ENCODE measurements at places on chromosomes 12 and 14.

DNA sequence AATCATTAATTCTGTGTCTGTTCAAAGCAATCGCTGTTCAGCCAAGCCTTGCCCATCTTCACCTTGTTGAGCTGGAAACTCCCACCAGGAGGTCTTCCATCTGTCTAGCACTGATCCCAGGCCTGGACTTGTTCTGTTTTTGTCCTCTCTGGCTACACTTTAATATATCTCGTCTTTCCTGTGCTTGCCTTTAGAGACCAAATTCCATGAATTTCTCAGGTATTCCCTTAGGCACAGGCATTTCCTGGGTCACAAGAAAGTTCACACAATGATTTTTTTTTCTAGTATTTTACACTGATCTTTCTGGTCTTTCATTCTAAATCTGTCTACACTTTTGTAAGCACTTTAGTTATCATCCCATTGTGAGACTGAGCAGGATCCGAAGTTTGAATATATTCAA is 116.4 kb upstream of the CCND2 start:
- no peak for DNase-seq

GRCh38 chr14:33592297-33592696 is 358.6 kb downstream of the EGLN3 start:
- no peak for DNase-seq

- DNase-seq, result no peak
Observed at GRCh38 chr12:32136404-32136803, 29.8 kb downstream of the BICD1 start.

DNA sequence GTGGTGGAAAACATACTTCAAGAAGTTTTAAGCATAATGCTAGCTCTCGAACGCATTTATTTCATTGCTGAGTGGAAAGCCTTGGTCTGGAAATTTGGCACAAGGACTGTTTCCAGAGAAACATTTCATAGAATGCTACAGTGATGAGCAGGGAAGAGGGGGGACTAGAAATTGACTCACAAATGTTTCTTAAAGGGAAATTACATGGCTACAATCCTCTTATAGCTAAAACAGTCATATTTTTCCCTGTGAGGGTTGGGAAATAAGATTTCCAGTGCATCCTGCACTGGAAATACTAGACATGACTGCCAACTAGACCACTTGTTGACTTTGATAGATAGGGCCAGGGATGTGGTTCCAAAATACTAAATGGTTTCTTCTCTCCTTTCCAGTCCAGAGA is 197.3 kb upstream of the RGS6 start:
- DNase-seq, result no peak

GRCh38 chr14:65373016-65373670 is 39.4 kb upstream of the FUT8 start:
- DNase-seq, result no peak

DNA sequence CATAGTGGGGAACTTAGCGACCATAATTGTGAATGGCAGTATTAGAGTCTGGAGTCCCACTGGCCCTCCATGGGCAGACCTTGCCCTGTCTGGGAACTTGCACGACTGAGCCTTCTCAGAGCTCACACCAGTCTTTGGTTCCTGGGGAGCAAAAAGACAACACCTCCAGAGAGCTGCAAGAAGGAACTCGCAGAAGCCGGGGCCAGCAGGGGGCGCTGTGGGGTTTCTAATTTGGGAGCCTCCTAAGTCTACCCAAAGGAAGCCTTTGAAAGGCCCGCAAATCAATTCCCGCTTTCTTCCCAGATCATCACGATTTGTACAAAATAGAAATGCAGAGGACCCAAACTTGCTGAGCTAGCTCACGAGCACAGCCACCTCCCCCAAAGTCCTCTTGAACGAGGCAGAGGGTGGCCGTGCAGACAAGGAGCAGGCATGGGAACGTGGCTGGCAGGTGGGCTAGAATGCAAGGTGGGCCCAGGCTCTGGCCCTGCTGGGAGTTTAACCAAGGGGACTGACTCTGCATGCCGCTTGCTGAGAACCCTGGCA is 46.3 kb upstream of the FBXO21 start:
- DNase-seq, result peak; percentile 44

GRCh38 chr12:103566398-103566797 is 20.7 kb upstream of the STAB2 start:
- no peak for DNase-seq

DNA sequence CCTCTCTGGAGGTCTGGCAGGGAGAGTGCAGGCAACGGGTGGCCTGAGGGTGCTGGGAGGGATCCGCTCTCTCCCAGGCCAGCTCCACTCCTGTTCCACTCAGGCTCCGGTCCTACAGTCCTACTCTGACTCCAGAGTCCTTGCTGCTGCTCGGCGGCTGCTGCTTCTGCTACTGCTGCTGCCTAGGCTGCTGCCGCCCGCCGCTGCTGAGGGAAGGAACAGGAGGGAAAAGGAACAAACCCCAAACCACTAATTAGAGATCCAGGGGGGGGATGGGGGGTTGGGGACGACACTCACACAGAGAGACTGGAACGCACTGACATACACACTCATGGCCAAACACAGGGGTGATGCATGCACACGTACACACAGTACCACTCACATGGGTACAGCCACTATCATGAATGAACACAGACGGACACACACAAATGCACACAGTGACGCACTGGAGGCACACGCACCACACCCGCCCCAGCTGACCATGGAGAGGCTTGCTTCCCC is at the start of gene SP7:
Gene SP7 (minus strand): TSS at position 174 of the 501 bp plus-strand sequence. CDS start 708 bp downstream, outside the sequence.
- no peak for DNase-seq

All from activated CD8-positive, alpha-beta memory T cell treated with anti-CD3 and anti-CD28 coated beads for 4 hours (primary cell).